Right cardiac atrium (tissue), 5 donors: ENCODE measurements at places on chromosomes 11 and 22.

GRCh38 chr11:606245-606644, 9.5 kb downstream of the IRF7 start:
- peak; percentile 73 for DNase-seq

- peak; percentile 77 for DNase-seq
Observed at GRCh38 chr11:2825889-2826678, 59.5 kb downstream of the CDKN1C start.

- DNase-seq, result peak; percentile 22
Observed at GRCh38 chr22:30877662-30878515, 90.7 kb downstream of the MORC2 start.

DNA sequence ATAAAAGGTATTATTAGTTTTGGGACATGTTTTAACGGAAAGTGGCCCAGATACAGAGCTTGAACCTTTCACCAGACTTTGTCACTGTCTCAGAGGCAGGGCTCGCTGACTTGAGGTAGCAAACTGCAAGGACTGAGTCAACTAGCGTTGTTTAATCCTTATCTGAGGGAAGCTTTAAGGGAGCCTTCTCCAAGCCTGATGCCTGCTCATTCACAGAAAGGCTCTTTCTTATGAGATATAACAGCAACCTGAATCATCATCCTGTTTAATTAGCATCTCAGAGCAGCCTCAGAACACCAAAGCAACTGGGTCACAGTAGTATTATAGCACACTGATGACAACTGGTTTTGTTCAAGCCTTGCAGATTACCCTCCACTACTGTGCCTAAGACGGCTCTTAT, 54.2 kb upstream of the CYP2D6 start:
- no peak for DNase-seq

DNA sequence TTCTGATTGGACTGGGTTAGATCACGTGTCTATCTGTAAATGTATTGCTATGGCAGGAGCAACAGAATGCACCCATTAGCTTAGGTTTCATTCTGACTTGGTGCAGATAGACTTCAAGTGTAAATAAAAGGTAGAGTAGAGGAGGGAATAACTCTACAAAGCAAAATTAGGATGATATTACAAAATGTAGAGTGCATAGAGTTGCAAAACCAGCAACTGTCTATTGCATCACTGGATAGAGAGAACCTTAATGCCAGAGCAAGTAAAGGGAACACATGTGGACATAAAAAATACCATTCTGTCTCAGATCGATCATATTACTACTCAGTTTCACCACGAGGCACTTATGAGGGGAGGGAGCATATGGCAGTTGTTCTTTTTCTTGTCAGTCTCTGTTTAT, 22.0 kb upstream of the CAT start:
- DNase-seq, result no peak
